PC-3 (cell line): ENCODE measurements at places on chromosomes 5 and 9. TPM values are rescaled to one million over a fixed set of nuclear protein-coding genes. Genes with fewer than 3 reads are reported as not detected.

The BARHL1 gene
- not detected in 2 replicates for total RNA-seq

- no peaks in the 10 kb centered on the region for H3K36me3 ChIP-seq
- no peak overlapping the region for H3K27ac ChIP-seq
- H3K27me3 ChIP-seq: no peaks in the 10 kb centered on the region
- no peak for DNase-seq
- H3K4me3 ChIP-seq: no peak overlapping the region
These were observed 40.1 kb upstream of the S1PR3 start for GRCh38 chr9:88951155-88951542.

The EGFL7 gene
- total RNA-seq: 23.1 and 29.5 TPM in 2 replicates

GRCh38 chr9:132910376-132910775 lies 31.7 kb downstream of the SPACA9 start:
- DNase-seq: no peak
- H3K36me3 ChIP-seq: peaks cover 18% of the 10 kb centered on the region; the same call in 1 of the 2 replicates

- H3K27ac ChIP-seq: no peak overlapping the region
- no peaks in the 10 kb centered on the region for H3K4me1 ChIP-seq
- H3K4me3 ChIP-seq: no peak overlapping the region
- H3K36me3 ChIP-seq: no peaks in the 10 kb centered on the region
- DNase-seq: no peak
These were observed 65.1 kb downstream of the FBN2 start for GRCh38 chr5:128472919-128473318.

The CDH9 gene
- not detected in 2 replicates for total RNA-seq
